Heart right ventricle (tissue), 16 donors: ENCODE measurements at places on chromosomes 1 and 21. TPM values are rescaled to one million over a fixed set of nuclear protein-coding genes. Genes with fewer than 3 reads are reported as not detected.

DNA sequence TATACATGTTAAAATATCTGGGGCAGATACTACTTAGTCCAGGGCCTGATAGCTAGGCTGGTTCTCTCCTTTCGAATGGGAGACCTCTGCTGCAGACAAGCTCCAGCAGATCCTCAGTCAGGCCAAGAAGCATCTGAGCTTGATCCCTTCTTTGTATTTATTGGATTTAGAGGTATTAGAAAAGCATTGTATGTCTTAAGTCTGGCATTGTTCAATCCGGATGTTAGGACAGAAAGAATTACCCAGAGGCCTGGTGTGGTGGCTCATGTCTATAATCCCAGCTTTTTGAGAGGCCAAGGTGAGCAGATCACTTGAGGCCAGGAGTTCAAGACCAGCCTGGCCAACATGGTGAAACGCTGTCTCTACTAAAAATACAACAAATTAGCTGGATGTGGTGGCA is 21.2 kb upstream of the EYA3 start:
- DNase-seq: no peak

GRCh38 chr1:152109231-152109997 is 5.8 kb downstream of the TCHH start:
- DNase-seq: no peak

- DNase-seq: no peak
Measured at GRCh38 chr1:229344937-229345684, 2.3 kb upstream of the CCSAP start.

DNA sequence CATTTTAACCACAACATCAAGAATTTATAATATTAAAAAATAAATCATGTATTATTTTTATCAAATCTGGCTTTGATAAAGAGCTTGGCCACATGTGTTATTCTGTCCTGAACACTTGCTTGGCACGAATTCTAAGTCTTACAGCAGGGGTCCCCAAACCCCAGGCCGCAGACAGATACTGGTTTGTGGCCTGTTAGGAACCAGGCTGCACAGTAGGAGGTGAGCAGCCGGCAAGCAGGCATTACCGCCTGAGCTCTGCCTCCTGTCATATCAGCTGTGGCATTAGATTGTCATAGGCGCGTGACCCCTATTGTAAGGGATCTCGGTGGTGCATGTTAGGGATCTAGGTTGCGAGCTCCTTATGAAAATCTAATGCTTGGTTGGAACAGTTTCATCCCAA is 127.6 kb upstream of the IVNS1ABP start:
- no peak for DNase-seq

The SH2D1B gene
- not detected for total RNA-seq

DNA sequence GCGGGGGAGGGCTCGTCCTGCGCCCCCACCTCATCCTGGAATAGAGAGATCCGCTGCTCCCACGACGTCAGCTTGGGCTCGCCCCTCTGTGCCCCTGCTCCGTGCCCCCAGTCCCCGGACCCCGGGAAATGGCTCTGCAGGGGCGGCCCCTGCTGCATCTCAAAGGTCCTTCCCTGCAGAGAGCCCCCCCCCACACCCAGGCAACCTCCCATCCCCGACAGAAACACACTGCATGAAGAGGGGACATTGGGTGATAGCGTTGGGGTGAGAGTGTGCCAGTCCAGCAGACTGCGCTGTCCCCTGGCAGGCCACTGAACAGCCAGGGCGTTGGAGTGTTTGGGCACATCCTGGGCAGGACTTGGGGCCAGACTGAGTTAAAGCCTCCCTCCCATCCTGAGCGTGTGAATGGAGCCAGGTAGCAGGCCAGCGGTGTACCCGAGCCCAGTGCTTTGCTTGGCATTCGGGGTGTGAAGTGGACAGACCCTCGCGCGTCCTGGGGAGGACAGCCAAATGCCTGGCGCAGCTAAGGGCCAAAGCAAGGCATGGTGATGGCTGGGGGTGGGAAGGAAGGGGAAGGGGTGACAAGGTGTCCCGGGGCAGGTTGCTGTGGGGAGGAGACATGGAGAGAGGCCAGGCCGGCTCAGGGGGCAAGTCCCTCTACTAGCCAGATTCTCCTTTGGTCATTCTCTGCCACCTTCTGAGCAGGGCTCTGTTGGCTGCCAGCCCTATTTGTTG is 633 bp upstream of the ETNK2 start:
- DNase-seq: no peak

DNA sequence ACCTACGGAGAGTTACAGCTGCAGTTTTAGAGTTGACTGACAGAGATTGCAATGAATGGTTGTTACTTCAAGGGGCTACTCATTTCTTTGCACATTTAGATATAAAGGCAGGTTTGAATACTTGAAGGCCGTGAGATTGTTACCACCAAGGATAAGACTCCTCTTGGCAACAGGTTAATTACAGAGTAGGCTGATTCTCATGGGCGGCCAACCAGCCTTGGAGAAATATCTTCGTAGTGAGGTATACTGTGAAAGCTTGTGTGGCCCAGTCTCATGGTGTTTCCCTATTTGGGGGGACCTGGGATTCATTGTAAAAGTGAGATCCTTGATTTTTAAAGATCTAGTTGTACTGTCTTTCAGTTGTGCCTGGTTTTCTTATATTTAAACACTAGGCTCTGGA is 103.2 kb upstream of the OLFM3 start:
- DNase-seq: no peak
